ENCODE measurements at places on chromosomes 7 and 10.

DNA sequence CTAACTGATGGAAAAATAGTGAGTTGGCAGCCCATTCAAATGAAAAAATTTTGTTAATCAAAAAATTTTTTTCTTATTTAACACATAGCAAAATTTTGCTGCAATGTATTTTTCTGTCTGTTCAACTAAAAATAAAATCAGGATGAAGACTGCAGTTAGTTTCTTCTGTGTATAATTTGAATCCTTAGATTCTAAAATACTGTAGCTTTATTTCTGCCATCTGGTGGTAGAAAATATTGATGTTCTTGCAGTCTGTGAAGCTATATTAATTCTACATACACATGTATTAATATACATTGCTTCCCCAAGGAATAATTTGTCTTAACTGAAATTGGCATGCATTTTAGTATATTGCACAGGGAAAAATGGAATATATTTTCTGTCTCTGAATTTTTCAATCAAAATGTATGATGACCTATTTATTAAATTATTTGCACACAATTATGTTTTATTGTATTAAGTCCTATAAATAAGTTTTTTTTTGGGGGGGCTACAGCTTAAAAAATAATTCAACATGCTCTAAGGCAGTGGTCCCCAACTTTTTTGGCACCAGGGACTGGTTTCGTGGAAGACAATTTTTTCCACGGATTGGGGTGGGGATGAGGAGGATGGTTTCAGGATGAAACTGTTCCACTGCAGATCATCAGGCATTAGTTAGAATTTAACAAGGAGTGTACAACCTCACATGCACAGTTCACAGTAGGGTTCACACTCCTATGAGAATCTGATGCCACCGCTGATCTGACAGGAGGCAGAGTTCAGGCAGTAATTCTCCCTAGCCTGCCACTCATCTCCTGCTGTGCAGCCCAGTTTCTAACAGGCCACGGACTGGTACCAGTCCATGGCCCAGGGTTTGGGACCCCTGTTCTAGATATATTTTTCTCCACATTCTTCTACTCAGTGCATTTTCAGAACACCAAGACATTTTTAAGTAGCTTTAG lies 119.4 kb downstream of the GNAT3 start:
- DNase-seq = no peak

- DNase-seq = no peak
Measured at GRCh38 chr7:128124786-128125185, 93.5 kb upstream of the LRRC4 start.

DNA sequence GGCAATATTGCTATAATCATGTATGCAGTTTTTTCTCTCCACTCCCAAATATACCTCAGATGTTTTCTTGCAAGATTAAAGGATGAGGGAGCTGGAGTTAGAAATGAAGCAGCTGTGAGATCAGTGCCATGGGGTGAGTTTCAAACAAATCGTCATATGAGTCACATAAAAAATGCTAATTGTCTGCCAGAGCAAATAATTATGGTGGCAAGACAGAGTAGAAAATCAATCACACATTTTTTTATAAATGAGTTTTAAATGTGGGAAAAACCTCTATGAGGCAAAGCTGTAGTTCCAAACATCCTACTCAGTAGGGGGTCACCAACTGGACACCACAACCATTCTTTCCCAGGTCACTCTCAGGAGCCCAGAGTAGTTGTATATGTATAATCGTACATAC lies 55.3 kb downstream of the CH25H start:
- no peak for DNase-seq

GRCh38 chr10:96921655-96922054 lies 89.6 kb downstream of the LCOR start:
- DNase-seq = no peak

- no peak for DNase-seq
Measured at GRCh38 chr7:311131-311680, 21.2 kb downstream of the FOXL3 start.

GRCh38 chr7:141557360-141557759 lies 6.2 kb downstream of the AGK start:
- no peak for DNase-seq

DNA sequence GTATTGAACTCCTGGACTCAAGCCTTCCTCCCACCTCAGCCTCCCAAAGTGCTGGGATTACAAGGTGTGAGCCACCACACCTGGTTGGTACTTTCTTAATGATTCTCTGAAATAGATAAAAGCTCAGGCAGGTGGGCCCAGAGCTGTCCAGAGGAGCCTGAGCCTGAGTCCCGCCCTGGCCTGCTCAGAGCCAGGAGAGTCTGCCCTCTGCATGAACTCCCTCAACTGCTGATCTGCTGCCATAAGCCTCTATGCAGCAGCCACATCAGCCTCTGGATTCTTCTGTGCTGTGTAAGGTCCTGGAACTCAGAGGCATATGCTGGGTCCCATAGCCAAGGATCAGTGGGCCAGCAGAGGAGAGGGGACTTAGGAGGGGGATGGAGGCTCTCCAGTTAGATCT lies 23.1 kb upstream of the DDIT4 start:
- DNase-seq = no peak

DNA sequence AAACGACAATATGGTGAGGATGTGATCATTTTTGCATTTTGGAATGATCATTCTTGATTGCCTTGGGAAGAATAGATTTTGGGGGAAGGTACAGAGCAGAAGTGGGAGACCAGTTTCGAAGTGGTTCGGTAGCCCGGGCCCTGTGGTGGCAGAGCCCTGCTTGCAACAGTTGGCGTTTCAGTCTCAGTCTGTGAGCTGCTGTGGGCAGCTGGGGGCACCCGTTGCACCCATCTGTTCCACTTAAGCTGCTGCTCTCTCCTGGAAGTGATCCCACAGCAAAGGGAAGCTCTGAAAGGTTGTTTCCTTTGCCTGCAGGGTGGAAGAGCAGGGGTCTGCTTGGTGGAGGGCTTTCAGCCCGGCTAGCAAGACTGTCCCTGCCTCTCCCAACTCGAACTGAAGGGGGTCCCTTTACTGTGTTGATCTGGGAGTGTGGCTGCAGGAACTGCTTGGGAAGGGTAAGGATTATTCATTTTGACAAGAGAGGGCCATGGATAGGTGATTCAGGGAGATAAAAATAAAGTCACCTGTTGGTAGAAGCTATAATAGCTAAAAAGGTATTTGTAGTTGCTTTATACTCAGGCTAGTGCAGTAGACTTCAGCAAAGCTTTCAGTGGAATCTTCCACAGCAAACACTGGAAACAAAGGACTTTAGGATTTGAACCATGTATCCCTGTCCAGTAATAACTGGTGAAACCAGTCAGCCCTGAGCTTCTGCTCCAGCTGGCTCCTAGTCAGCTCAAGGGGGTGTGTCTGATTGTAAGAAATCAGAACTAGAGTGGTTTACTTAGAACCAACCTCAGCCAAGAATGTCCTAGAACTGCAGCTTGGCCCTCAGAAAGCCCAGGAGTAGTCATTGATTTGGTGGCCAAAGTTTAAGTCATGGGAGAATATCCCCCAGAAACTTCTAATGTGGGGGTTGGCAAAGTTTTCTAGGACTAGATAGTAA lies 53.1 kb upstream of the PDCD4 start:
- no peak for DNase-seq

GRCh38 chr7:106100863-106101629 lies 11.1 kb downstream of the SYPL1 start:
- DNase-seq = no peak

GRCh38 chr7:131249003-131249402 lies 78.7 kb upstream of the MKLN1 start:
- DNase-seq = no peak

DNA sequence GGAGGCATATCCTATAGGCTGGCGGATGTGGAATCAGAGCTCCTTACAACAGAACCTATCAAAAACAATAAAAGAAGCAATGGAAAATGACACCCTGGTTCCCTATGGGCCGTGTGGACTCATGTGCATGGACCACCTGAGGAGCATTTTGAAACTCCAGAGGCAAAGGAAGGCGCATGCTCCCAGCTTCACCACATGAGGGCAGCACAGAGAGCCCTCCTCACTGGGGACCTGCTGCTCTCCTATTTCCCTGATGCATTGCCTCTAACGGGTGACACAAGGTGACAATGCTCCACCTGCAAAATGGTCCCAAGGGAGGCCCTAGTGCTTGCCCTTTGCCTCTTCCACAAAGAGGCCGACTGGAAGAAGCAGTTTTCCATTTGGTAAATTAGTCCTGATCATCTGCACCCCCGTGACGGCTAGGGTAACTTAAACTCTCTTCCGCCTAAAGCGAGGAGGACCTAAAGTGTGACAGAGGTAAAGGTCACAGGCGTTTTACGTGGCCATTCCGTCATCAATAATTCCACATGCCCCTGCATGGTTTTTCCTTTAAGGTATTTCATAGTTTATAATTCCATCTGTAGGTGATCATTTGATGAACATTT lies 67.7 kb downstream of the GPAM start:
- no peak for DNase-seq

DNA sequence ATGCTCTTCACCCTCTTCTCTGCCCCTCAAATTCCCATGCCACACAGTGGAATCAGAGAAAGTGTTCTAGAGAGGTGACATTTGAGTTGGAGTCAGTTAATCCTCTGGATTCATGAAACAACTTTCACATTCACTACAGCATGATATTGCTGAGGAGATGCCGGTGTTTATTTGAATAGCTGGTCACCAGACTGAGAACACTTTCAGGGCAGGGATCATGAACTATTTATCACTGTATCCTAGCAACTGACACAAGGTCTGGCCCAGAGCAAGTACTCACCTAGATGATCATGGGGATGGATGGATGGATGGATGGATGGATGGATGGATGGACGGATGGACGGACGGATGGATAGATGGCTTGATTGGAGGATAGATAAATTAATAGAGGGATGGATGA lies 116.7 kb upstream of the ZMIZ1 start:
- no peak for DNase-seq

- DNase-seq = no peak
Measured at GRCh38 chr7:70681469-70682350, 450.2 kb upstream of the GALNT17 start.

- DNase-seq = no peak
Measured at GRCh38 chr7:104074529-104074928, 85.1 kb upstream of the RELN start.

Measured in activated T-helper 1 cell treated with anti-CD3 and anti-CD28 coated beads, Interleukin-2, amount 50 U/mL, for 16 hours (primary cell).